Urothelium cell line (cell line): ENCODE measurements at places on chromosomes 13 and 19.

DNA sequence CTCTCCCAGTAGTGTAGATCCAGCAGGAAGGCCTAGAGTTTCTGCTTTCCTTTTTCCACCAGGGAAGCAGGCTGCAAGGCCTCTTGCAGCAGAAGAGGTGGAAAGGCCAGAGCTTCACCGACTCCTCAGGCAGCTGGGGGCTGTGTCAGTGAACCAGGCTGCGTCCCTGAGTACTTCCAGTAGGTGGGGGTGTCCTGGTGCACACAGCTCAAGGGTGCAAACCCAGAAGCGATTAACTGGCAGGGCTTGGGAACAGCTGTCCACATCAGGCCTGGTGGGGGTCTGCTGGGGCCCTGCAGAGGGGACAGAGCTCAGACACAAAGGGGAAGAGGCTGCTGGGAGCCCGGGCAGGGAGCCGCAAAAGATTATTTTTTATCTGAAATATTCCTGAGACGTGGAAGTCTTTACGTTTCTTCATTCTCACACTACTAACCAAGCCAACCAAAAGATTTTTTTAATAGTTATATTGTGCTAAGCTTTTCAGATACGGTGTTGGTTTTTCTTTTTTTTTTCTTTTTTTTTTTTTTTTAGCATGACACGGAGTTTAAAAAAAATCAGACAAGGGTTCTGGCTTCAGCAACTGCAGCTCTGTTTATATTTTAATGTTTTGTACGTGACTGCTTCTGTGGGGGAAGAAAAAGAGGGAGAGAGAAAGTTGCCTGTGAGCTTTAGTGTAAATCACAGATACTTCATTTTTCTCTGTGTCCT lies 11.0 kb downstream of the TSHZ3 start:
- DNase-seq = peak; percentile 42

GRCh38 chr19:39754971-39755370 lies 17.1 kb upstream of the CLC start:
- no peak for DNase-seq

DNA sequence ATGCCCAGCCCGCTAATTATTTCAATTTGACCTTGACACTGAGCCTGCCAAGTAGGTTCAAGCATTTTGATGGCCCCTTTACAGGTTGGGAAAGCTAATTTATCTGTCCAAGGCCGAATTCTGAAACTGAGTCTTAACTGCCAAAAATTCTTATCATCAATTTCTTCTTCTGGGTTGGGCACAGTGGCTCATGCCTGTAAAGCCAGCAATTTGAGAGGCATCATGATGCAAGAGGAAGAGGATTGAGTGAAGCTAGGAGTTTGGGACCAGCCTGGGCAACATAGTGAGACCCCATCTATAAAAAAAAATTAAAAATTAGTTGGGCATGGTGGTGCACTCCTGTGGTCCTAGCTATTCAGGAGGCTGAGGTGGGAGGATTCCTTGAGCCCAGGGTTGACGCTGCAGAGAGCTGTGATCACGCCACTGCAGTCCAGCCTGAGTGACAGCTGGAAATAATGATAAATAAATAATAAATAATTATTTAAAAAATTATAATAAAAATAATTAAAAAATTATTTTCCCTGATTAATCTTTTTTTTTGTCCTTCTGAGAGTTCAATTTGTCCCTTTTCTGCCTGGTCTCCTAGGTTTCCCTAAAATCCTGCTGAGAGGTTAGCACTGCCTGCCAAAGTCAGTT lies 1.3 kb upstream of the LDLR start:
- DNase-seq = no peak

DNA sequence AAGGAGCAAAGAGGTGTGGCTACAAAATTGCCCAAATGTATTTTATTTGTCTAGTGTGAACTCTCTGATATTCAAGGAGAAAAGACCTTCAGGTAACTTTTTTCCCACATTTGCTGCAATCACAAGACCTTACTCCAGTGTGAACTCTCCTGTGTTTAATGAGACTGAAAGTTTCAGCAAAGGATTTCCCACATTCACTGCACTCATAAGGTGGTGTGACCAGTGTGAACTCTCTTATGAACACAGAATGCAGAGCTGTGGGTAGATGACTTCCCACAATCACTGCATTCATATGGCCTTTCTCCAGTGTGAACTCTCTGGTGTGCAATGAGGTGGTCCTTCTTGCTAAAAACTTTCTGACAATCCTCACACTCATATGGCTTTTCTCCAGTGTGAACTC lies 16.4 kb downstream of the ZNF814 start:
- DNase-seq = no peak

DNA sequence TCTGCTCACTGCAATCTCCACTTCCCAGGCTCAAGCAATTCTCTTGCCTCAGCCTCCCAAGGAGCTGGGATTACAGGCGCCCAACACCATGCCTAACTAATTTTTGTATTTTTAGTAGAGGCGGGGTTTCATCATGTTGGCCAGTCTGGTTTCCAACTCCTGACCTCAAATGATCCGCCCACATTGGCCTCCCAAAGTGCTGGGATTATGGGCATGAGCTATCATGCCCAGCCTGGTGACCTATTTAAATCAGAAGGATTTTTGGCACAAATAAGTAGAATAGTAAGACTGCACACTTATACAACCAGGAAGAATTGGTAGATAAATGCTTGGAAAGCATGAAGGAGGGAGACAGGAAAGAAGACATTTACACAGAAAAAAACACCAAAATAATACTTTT lies 53.4 kb upstream of the AKAP11 start:
- DNase-seq = no peak

DNA sequence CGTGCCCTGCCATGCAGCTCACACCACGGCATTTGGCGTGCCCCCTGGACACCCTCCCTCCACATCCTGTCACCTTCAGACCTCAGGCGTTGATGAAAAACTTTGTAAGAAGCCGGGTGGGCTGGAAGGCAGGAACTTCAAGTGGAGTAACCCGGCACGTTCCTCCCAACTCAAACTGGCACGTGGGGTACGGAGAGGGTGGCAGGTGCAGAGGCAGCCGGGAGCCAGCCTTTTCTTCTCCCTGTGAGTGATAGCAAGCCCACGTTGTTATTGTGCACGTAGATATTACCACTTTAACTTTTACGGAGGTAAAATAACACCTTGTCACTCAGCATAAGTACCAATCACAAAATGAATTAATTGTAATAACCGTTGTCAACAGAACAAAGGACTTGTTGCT lies 198.0 kb downstream of the ZNF536 start:
- DNase-seq = no peak

DNA sequence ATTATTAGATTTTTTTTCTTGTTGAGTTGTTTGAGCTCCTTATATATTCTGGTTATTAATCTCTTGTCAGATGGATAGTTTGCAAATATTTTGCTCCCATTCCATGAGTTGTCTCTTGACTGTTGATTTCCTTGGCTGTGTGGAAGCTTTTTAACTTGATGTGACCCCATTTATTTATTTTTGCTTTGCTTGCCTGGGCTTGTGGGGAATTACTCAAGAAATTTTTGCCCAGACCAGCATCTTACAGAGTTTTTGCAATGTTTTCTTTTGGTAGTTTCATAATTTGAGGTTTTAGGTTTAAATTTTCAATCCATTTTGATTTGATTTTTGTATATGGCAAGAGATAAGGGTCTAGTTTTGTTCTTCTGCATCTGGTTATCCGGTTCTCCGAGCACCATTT lies 124.7 kb downstream of the PCCA start:
- no peak for DNase-seq
